ENCODE measurements at places on chromosomes 16 and 17.

DNA sequence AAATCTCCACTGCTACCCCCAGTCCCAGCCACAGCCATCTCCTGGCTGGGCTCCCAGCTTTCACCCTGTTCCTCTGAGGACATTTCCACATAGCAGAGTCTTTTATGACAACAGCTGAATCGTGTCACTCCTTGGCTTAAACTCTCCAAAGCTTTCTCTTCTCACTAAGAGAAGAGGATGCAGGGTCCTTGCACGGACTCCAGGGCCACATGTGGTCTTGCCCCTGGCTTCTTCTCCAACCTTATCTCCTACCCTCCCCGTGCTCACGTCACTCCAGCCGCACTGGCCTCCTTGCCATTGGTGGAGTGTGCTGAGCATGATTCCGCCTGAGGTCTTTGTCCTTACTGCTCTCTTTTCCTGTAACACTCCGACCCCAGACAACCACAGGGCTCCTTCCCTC lies 39.9 kb upstream of the CCDC182 start:
- no peak for DNase-seq

GRCh38 chr17:41498276-41498675 lies 7.1 kb downstream of the KRT13 start:
- no peak for DNase-seq

- no peak for DNase-seq
Observed at GRCh38 chr17:60557805-60558204, 31.8 kb upstream of the APPBP2 start.

- DNase-seq = no peak
Observed at GRCh38 chr16:18984435-18985005, 786 bp downstream of the TMC7 start.

- no peak for DNase-seq
Observed at GRCh38 chr17:82729479-82730260, 5.7 kb upstream of the FN3K start.

- no peak for DNase-seq
Observed at GRCh38 chr16:12160815-12161550, 184.4 kb downstream of the SNX29 start.

Data from stimulated activated CD4-positive, alpha-beta T cell treated with anti-CD3 and anti-CD28 coated beads, TNF-alpha, amount 100 ng/mL, for 24 hours (primary cell).